Activated naive CD8-positive, alpha-beta T cell treated with anti-CD3 and anti-CD28 coated beads, Interleukin-2, amount 50 U/mL, for 16 hours (primary cell): ENCODE measurements at places on chromosomes 7 and 10.

- DNase-seq: no peak
Measured at GRCh38 chr10:69915215-69915560, 113.5 kb downstream of the COL13A1 start.

DNA sequence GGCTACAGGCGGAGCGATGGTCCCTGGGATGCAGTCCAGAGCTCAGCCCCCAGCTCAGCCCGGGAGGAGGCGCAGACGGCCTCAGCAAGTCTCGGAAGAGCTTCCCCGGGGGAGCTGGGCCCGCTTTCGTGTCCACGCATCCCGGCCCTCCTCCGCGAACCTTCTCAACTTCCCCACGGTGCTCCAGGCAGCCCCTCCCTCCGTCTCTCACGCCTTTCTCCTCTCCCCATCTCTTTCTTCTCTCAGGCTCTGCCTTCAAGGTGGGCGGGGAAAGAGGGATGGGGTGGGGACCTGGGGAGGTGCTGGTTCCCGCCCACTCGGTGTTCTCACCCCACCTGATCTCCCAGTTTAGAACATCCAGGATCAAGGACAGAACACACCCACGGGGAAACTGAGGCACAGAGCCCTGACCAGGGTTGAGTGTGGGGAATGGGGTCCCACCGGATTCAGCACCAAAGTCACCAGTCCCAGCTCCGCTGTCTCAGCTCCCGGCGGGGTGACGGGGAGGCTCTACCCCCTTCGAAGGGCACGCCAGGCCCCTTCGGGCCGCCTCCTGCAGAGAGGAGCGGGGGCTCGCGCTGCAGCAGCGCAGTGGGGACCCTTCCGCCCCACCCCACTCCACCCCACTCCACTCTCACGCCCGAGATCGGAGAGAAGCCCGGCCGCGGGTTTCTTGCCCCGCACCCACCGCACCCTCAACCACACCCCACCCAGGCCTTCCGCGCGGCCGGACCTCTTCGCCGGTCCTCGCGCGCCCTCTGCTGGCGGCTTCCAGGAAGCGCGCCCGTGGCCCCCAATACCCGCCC, 18.2 kb downstream of the POLL start:
- DNase-seq: peak; percentile 53

DNA sequence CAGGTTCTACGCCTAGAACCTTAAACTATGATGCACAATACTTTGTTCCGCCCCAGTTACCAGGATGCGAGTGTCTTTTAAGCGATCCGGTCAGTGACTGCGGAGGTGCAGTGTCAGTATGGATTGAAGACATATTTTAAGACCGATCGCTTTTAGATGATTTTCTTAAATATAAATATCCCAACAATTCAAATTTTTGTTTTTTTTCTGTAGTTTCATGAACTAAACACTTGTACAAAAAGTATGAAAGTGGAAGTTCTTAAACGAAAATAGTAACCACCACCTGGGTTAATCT, 835 bp downstream of the COMMD3 start:
- DNase-seq: no peak

- no peak for DNase-seq
Measured at GRCh38 chr10:126027692-126028091, 131.3 kb downstream of the FANK1 start.

GRCh38 chr7:47420122-47420780, 161.7 kb downstream of the TNS3 start:
- no peak for DNase-seq

- DNase-seq: no peak
Measured at GRCh38 chr7:66183700-66184099, 21.4 kb upstream of the TPST1 start.

- no peak for DNase-seq
Measured at GRCh38 chr7:157097569-157097968, 41.2 kb upstream of the UBE3C start.

- DNase-seq: no peak
Measured at GRCh38 chr7:46654546-46655443, 733.7 kb upstream of the IGFBP3 start.

GRCh38 chr10:78805176-78805575, 263.6 kb upstream of the ZMIZ1 start:
- DNase-seq: no peak

GRCh38 chr10:1658658-1659057, 78.7 kb downstream of the ADARB2 start:
- DNase-seq: no peak

- DNase-seq: no peak
Measured at GRCh38 chr7:6489612-6490011, 41.9 kb upstream of the DAGLB start.

DNA sequence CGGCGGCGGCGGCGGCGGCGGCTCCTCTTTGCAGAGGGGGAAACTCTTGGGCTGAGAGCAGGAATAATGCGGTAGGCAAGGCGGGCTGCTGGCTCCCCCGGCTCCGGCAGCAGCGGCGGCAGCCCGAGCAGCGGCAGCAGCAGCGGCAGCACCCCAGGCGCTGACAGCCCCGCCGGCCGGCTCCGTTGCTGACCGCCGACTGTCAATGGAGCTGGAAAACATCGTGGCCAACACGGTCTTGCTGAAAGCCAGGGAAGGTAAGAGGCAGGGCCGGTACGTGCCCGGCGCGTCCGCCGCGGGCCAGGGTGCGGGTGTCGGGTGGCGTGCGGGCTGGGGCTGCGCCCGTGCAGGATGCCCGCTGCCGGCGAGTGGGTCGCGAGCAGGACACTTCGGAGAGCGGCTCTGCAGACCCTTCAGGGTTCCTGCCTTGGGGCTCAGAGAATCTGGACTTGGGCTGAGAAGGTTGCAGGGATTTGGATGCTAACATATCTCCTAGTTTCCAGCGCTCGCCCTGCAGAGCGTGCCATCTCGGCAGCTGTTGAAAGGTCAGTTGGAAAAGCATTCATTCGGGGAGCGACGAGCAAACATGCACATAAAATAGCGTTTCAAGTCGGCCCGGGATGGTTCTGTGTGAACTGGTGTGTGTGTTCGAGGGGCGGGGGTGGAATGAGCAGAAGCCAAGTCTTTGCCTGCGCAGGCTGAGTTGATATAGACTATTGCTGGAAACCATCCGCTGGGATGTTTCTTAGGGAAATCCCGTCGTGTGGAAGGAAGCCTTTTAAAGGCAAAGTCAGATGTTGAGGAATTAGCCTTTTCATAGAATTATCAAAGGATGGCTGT, 562 bp downstream of the GRK5 start:
- DNase-seq: no peak

DNA sequence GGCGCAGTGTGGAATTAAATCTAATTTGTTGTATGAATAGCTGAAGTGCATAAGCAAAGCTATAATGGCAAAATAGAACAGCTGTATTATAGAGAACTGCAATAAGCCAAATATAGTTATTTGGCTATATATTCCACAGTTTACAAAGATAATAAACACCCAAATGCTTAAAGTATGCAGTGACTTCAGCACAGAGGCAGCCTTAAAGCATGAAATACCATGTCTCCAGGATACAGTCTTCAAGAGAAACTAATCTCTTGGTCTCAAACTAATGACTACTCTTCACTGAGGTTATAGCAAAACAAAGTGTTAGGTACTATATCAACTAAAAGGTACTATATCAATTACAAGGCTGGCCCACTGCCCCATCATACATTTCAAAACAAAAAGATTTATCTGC, 48.0 kb downstream of the NT5C2 start:
- no peak for DNase-seq

DNA sequence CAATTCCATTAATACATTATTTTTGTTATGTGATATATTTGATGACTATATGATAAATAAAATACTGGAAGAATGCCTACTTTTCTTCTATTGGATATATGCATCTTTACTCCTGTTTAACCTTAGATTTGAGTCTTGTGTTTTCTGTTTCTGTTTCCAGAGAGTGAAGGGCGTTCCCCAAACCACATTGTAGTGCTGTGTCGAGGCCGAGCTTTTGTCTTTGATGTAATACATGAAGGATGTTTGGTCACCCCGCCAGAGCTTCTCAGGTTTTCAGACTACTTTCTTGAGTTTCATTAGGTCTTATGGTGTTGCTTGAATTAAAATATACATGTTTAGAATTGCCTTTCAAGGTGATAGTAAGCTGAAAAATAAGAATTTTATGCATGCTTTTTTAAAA, 23.8 kb downstream of the CROT start:
- DNase-seq: no peak

DNA sequence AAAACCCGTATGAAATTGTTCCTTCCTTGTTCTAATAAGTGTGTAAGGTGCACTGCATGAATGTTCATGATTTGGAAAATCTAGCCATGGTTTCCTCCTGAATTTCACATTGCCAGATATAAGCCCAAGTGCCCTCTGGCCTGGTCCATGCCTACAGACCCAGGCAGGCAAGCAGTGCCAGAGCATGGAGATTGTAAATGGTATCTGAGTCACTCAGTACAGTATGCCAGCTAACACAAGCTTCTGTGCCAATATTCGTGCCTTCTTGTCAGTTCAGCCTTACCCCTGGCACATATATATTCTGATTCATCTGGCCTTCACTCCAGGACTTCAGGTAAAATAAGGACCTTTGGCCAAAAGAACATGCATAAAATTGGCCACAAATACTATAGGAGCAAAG, 38.4 kb upstream of the PDE1C start:
- DNase-seq: no peak

GRCh38 chr7:134101716-134102115, 25.4 kb upstream of the LRGUK start:
- DNase-seq: no peak

DNA sequence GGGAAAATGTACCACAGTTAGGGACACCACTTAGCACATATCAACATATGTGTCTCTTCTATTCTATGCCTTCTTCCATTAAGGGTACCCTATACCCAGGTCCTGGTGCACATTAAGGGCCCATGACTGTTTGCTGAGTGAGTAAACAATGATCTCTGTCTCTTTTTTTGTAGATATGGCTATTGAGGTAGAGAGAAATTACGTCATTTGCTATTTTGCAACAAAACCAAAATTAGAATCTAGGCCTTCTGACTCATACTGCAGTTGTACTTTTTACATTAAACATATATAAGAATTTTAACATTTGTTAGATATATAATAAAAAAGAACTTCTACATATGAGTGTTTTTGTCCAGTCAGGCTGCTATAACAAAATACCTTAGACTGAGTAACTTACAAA, 683.2 kb upstream of the LRRN3 start:
- DNase-seq: no peak

DNA sequence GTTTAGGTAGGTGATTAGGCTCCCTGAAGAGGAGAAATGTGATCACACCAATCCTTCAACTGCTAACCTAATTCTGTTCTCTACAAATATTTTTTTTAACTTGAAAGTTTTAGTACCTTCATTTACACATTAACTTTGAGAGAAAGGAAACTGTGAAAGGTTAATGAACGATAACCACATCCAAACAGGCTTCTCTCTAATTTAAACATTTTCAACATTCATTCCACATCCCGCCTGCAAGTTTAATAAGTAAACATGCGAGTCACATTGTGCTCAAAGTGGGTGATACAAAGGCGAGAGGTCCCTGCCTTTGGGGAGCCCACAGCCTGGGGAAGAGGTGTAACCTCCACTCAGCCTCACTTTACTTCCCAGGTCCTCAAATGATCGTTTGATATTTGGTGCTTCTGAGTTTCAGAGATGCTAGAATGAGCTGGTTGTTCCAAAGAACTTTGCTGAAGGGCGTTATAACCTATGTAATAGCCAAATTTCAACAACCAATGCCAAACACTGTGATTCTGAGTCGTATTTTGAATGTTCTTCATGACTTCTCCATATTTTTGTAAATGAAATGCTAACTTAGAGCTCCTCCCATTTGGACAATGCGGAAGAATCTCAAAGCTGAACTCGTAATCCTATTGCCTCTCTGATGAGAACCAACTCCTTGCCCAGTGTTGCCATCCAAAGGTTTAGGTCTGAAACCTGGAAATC, 47.5 kb downstream of the DENND2A start:
- DNase-seq: no peak

- DNase-seq: no peak
Measured at GRCh38 chr7:88760136-88760515, 626 bp downstream of the ZNF804B start.

- DNase-seq: no peak
Measured at GRCh38 chr10:28089467-28089866, 90.6 kb upstream of the ODAD2 start.

DNA sequence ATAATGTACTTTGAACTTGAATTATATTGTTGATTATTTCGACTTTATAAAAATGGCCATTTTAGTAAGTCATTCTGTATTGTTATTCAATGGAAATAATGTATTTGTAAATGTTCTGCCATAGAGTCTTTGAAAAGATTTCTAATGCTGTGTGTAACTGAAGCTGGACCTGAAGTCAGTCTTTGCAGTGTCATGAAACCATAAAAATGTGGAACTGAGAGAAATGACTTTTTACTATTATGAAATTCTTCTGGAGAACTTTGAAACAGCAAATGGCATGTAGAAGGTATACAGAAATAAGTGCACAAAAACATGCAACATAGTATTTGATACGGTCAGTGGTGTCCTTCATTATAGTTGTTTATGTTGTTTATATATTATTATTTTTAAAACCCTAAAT, 59.7 kb upstream of the ADRA2A start:
- no peak for DNase-seq

DNA sequence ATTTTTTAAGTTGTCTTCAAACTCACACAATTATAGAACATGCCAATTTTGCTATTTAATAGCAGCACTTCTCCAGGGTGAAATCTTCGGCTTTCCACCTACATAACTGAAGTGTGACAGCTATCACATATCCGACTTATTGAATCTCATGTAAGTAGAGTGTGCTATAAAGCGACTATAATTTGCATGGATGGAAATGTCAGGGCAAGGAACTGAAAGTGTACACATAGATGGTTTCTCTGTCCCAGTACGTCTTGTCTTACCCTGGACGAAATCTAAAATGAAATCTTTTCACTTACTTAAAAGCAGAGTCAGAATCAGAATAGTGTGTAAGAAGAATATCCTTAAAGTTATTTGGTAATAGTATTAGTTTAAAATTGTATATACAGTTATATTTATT, 132.3 kb downstream of the THSD7A start:
- no peak for DNase-seq

DNA sequence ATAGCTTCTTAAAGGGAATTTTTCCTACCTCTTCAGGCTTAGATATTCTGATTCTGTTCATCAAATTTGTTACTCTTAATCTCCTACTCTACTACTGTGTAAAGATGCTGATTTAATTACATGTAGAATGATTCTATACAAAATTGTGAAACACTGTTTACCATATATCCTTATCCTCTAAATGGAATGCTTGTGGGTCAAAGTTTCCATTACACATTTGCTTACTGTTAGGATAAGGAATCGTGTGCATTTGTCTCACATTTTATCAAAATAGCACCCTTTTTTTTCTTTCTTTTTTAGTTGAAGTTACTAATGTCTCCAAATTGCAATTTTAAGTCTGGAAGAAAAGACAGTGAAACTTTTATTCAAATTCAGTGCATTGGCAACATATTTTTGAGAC, 65.3 kb downstream of the TFEC start:
- DNase-seq: no peak

DNA sequence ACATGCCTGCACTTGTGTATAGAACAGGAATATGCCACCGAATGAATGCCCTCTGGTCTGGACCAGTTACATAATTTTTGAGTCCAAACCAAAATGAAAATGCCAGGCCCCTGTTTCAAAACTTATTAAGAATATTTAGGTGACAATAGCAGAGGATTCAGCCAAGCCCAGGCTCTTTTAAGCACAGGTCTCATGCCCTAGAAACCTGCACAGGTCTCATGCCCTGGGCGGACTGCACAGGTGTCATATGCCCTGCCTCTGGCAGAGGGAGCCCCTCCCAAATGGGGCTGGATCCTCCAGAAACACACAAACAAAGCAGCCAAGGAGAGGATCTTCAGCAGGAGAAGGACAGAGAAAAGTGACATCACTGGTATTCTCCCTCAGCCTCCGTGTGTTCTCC, 605.4 kb upstream of the NRP1 start:
- DNase-seq: no peak
